NCI-H1417 (cell line): ENCODE measurements at places on chromosomes 3 and 15.

GRCh38 chr3:58963928-58964503, 85.8 kb downstream of the CFAP20DC start:
- DNase-seq = no peak

- no peak for DNase-seq
Observed at GRCh38 chr3:179837374-179837773, 184.5 kb downstream of the USP13 start.

DNA sequence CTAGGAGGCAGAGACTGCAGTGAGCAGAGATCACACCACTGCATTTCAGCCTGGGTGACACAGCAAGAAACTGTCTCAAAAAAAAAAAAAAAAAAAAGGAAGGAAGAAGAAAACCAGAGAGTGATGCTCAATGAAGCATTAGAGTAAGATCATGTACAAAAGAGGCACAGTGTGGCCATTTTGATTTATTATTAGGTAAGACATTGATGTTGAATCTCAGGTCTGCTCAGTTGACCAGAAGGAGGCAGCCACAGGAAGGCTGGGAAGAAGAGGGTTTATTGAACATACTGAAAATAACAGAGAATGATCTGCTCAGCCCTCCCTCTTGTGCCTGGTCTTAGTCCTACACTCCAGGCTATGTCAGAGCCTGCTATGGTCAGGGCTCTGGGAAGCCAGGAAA, 15.6 kb downstream of the LRRK1 start:
- DNase-seq = no peak

DNA sequence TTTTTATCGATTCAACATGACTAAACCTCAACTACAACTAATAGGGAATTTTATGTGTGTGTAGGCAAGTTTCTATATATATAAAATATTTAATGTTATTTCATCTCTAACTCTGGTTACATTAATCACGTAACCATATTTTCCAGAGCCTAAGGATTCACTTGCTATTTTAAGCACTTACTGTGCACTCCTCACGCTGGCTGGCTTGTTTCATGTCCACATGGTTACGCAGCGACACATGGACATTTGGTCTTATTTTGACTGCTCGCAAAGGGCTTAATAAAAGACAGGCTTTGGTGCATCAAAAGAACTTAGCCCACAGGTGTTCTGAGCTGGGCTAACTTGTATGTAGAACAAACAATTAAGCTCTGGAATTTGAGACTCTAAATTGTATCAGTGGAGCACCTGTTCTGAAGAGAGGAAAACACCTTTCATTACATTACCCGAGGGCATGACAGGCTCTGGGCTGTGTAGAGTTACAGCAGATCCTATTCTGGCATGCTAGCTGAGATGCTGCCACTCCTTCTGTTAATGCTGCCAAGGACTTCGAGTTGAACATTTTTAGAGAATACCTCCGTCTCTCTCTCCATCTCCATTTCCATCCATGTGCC, 130.0 kb upstream of the NR2F2 start:
- DNase-seq = no peak

DNA sequence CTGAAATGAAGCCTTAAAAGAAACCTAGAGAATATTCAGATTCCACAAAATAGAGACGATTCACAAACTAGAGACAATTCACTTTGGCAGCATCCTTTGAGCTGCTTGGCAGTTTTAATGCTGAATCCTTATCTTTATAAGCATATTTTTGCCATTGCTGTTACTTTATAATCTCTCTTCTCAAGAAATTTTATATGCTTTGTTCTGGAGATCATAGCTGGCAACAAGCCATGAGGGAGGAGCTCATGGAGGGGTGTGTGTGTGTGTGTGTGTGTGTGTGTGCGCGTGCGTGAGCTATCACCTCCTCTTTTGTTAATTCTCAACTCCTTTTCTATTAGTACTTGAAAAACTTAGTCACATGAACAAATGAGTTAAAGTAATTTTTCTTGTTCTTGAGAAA, 495.0 kb upstream of the RGMA start:
- DNase-seq = no peak

DNA sequence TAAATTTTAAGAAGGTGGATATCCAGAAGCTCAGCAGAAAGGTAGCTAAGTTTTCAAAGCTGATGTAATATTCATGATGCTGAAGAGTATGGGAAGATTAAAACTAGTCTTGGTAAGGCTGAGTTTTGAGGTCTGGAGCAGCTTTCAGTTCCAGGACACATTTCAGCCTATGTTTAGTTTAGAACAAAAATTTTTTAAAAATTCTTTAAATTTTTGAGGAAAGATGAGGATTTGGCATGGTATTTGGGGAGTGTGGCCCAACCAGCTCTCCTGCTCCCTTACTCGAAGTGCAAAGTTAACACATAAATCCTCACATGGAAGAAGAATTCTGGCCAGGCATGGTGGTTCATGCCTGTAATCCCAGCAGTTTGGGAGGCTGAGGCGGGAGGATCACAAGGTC, 1039.1 kb downstream of the NAALADL2 start:
- DNase-seq = no peak

DNA sequence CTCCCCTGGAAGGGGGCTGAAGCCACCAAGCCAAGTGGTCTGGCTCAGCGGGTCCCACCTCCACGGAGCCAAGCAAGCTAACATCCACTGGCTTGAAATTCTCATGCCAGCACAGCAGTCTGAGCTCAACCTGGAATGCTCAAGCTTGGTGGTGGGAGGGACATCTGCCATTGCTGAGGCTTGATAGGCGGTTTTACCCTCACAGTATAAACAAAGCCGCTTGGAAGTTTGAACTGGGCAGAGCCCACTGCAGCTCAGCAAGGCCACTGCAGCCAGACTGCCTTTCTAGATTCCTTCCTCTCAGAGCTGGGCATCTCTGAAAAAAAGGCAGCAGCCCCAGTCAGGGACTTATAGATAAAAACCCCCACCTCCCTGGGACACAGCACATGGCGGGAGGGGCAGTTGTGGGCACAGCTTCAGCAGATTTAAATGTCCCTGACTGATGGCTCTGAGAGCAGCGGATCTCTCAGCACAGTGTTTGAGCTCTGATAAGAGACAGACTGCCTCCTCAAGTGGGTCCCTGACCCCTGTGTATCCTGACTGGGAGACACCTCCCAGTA, 23.2 kb upstream of the IGSF10 start:
- DNase-seq = no peak

- no peak for DNase-seq
Observed at GRCh38 chr3:65664446-65664845, 374.3 kb downstream of the MAGI1 start.

GRCh38 chr15:46872981-46873330, 844.3 kb upstream of the SEMA6D start:
- no peak for DNase-seq

DNA sequence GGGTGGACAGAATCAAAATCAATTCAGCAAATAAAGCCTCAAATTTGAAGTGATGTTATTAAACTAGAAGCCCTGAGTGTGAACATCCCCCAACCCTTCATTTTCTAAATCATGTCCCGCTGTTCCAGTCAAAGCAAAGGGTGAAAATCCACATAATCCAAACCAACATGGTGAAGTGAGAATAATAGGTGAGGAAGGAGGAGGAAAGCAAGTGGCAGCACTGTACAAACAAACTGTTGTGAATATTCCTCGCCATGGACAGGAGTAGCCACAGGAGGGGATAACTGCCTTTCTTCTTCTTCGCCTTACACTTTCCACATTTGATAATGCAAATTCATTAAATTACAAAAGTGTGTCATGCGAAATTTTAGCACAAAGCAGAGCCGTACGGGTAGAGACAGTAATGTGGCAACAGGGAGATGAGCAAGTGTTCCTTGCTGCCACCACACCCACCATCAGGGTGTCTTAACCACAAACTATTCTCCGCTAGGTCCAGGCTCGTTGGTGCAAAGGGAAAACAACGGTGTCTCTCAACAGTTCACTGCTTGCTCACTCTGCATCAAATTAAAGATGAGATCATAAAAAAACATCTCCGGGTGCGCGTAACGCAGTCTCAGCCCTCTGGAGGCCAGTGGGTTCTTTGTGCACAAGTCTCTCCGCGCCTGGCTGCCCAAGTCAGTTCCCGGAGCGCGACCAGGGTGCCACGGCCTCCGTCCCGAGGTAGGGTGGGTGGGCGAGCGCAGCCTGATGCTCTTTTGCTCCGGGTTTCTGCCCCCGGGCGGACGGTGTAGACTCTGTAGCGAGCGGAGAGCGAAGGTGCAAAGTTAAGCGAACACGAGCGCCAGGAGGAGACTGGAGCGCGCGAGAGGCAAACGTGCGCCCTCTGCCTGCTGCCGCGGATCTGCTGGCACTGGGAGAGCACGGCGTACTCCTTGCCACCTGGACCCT, 6.7 kb downstream of the EPHA3 start:
- DNase-seq = peak; percentile 92
